ENCODE measurements at places on chromosomes 2 and 18. TPM values are rescaled to one million over a fixed set of nuclear protein-coding genes. Genes with fewer than 3 reads are reported as not detected.

Gene NFATC1
- total RNA-seq: 4.7 TPM

Gene GALNT14
- total RNA-seq: 44.3 TPM

Gene LYG2
- total RNA-seq: not detected

Gene PPP1R1C
- total RNA-seq: 1.8 TPM

Gene RRM2
- total RNA-seq: 244 TPM

Gene RESP18
- not detected for total RNA-seq

Gene SLC4A5
- 0.34 TPM for total RNA-seq

Gene ANAPC1
- total RNA-seq: 29.9 TPM

Gene SCG2
- total RNA-seq: 1.4 TPM

Gene DSG3
- 0.02 TPM for total RNA-seq

Gene LIMS3
- total RNA-seq: not detected

Gene ZNF396
- total RNA-seq: 0.75 TPM

Gene UGP2
- total RNA-seq: 114 TPM

Gene LRRTM4
- not detected for total RNA-seq

Gene DAPL1
- total RNA-seq: not detected

Gene SNX17
- 129 TPM for total RNA-seq

Gene INHBB
- 35.9 TPM for total RNA-seq

Gene CD8B2
- total RNA-seq: not detected

Gene SLC4A3
- 2.9 TPM for total RNA-seq

Gene KCNG2
- not detected for total RNA-seq

Gene NEB
- total RNA-seq: 0.35 TPM

Gene CPO
- total RNA-seq: not detected

Gene RIT2
- not detected for total RNA-seq

Gene KLF7
- total RNA-seq: 34.0 TPM

All from A549 treated with dexamethasone at 1 μM for 4 hours (cell line).